ENCODE measurements at places on chromosomes 3 and 15. TPM values are rescaled to one million over a fixed set of nuclear protein-coding genes. Genes with fewer than 3 reads are reported as not detected.

Gene FANCD2OS
- total RNA-seq = not detected

Gene AADAC
- total RNA-seq = not detected

Gene RASGRP1
- 0.96 TPM for total RNA-seq

Gene SLC9A9
- 2.5 TPM for total RNA-seq

Gene NEK10
- total RNA-seq = 0.88 TPM

Gene LRRC34
- 0.82 TPM for total RNA-seq

Gene SLC22A14
- 0.11 TPM for total RNA-seq

Data from colonic mucosa (tissue), 4 donors.